Esophagus squamous epithelium (tissue), 5 donors: ENCODE measurements at places on chromosomes 11 and 22.

DNA sequence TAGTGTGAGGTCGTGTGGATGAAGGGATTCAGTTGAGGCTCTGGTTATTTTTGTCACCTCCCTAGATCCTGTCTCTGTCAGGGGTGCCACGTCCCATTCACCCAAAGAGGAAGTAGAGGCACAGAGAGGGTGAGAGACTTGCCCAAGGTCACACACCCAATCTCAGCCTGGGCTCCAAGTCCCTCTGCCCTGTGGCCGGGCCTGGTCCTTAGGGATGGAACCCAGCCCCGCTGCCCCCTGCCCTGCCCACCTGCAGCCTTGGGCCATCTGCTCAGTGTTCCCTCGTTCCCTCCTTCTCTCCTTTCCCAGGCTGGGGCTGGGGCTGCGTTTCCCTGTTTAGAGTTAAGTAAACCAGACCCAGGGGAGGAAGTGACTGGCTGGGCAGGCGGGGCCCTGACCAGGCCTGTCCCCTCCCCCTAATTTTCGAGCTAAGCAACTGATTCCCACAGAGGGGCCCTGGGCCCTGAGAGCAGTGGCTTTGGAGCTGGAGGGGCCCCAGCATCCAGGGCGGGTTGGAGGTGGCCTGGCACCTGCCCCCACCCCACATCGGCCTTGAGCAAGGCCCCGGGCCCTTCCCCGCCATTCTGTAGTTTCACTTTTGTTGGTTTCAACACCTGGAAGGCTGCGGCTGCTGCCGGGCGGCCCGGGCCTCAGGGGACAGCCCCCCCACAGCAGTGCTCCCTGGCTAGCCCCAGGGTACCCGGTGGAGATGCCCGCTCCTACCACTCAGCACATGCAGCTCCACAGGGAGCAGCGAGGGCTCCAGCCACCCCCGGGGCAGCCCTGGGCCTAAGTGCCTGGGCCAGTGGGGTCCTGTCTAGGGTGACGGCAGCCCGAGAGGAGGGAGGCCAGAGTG lies 1.5 kb downstream of the TCIRG1 start:
- DNase-seq = no peak

- DNase-seq = no peak
These were observed 2.8 kb downstream of the MALAT1 start for GRCh38 chr11:65501472-65502273.

DNA sequence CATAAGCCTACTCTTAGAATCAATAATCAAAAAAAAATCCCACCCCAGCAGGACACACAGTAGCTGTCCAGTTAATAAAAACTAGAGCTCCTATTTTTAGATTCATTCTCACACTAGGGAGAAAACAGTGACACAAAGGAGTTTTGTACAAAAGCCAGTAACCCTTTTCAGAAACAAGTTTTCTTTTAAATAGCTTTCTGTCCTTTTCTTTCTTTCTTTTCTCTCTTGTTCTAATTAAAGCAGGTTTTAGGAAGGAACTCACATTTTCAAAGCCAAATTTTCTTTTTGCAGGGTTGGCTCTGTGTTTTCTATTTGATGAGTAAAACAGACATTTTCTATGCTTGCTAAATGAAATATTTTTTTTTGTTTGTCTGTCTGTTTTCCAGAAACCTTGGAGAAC lies 1390.7 kb downstream of the FAM181B start:
- DNase-seq = no peak

DNA sequence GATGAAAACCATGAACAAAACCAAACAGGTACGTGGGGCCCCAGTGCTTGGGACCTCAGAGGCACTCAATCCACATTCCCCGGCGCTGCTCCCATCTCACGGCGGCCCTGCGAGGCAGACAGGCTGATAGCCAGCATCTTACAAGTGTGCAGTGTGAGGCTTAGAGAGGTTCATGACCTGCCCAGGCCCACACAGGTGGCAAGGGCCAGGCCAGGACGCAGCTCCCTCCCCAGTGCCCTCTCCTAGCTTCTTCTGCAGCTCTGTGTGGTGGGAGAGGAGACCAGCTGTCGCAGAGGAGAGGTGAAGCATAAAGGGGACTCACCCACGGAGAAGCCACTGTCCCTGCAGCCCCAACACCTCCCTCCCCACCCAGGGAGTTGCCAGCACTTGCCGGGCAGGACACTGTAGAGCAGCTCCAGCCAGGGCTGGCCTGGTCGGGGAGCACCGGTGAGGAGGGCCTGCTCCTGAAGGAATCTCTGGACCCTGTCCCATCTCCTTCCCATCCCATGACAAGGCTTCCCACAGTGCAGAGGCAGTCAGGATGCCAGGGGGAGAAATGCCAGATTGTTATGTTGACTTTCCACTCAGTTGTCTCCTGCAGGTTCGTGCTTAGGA lies 92.4 kb upstream of the TMEM45B start:
- DNase-seq = no peak

- no peak for DNase-seq
These were observed 16.3 kb downstream of the TRMU start for GRCh38 chr22:46351767-46352166.

DNA sequence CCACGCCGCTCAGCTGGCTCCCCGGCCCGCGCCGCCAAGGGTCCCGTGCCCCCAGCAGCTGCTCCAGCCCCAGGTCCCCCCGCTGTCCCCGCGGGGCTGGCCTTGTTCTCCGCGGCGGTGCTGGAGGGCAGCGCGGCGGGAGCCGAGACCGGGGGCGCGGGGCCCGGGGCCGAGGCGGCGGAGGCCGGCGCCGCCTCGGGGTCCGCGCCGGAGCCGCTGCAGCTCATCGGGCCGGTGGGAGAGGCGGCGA lies 128 bp downstream of the TAF10 start:
- DNase-seq = no peak

DNA sequence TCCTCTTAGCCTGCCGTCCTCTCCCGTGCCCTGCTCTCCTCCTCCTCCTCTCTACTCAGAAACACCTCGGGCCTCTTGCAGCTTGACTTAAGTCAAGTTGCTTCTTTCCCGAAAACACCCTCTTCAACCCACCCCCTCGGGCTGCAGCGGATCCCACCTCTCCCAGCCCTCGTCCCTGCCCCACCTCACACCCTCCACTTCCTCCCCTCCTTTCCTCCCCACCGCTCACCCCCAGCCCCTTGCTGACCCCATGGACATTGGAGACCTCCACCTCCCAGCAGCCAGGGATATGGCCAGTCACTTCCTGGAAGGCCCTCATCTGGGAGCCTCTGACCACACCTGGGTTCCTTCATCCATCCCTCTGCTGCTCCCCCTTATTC lies 8.5 kb upstream of the CYTH4 start:
- no peak for DNase-seq

DNA sequence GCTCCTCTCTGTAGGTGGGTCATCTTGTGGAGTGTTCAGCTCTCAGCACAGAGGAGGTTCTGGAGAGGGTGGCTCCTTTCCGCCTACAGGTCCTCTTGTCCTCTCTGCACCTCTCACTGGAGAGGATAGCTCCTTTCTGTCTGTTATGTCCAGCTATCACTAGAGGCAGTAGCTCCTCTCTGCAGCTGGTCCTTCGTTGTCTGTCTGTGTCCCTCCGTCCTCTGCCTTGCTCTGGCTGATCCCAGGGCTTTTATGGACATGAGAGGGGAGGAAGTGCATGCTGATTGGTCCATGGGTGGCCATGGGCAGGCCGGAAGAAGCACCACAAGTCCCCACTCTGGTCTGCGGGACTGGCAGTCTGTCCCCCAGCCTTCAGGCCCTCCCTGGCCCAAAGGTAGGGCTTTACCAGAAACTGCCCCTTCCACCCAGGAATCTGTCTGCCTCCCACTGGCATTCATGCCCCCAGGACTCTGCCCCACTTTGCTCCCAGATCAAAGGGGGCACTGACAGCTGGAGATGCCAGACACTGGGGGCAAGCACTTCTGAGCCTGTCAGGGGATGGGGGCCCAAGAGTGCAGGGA lies 38.6 kb upstream of the CALCB start:
- no peak for DNase-seq

- no peak for DNase-seq
These were observed at the start of gene MDK for GRCh38 chr11:46381048-46381818. Gene MDK (plus strand): TSS chr11:46381669. CDS start chr11:46382058, 389 bp downstream.
